ENCODE measurements at places on chromosomes 13 and 19.

DNA sequence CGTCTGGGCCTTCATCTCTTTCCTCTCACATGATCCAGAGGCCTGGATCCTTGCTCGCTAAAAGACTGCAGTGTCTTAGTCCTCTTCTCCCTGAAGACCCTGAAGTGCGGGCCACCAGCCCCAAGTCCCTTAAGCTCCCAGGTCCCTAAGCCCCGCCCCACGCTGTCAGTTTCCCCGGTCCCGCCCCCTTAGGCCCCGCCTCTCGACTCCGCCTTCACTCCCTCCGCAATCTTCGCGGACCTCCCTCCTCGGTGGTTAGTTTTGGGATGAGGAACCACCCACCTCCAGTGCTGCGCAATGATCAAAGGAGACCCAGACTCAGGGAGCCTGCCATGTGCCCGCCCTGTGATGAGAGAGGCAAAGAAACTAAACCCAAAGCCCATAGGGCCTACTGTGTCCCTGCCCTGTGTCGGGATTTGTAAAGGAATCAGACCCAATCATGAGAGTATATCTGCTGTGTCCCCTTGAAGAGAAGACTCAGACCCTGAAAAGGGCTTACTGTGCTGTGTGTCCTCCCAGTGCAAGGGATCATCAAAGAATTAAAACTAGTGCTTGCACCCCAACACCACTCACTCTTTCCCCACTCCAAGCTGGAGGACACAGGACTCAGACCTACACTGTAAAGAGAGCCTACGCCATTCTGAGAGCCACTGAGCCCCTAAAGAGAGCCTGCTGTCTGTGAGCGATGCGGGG is 3.0 kb upstream of the COX6B1 start:
- DNase-seq: peak; percentile 89

DNA sequence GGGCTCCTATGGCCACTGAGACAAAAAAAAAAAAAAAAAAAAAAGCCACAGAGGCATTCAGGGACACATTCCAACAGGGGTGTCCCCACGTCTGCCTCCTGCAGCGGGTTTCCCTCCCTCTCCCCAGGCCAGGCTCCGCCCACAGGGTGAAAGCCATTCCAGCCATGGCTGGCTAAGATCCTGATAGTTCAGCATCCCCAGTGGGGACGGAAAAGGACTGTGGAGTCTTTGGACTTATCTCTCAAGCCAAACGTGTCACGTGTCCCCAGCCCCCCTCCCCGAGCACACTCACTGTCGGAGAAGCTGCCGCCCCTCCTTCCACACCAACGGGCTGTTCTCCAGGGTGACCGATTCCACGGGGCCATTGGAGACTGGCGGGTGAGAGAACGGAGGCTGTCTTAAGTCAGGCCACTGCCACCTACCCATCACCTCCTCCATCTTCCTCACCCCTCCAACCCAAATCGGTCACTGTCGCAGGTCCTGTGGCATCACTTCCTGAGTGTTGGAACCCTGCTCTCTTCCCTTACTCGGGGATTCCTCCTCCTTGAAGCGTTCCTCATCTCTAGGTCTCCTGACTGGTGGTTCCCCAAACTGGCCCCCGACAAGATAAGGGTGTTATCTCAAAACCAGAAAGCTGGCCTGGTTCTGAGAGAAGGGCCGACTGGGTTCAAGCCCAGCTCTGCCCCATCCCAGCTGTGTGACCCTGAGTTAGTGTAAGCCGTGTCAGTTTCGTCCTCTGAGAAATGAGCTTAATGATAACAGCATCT is 9.1 kb upstream of the FKRP start:
- DNase-seq: no peak

- no peak for DNase-seq
These were observed 54.7 kb upstream of the HTR2A start for GRCh38 chr13:46951516-46951915.

GRCh38 chr19:43774103-43774939 is 6.5 kb downstream of the KCNN4 start:
- DNase-seq: peak; percentile 92

DNA sequence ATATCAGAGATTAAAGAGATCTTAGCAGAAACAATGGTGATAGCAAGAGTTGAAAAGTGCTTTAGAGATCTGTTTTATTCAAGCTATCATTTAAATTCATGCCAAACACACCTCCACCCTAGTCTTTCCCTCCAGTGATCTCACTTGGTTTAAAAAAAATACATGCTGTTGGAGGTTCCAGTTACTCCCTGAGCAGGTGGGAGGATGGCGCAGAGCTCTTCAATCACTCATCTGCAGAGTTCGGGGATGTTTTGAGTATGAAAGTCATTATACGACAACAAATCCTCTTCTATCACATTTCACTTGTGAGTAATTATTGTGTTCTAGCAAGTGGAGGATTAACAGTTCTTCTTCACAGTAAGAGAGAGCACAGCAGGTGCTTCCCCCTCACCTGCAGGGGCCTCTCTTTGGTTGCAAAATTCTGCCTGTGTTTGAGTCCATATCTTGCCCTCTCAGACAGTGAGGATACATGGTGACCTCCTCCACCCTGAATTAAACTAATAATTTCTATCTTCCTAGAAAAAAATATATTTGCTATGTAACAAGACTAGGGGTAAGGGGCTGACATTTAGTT is 376.7 kb downstream of the LIG4 start:
- DNase-seq: no peak

DNA sequence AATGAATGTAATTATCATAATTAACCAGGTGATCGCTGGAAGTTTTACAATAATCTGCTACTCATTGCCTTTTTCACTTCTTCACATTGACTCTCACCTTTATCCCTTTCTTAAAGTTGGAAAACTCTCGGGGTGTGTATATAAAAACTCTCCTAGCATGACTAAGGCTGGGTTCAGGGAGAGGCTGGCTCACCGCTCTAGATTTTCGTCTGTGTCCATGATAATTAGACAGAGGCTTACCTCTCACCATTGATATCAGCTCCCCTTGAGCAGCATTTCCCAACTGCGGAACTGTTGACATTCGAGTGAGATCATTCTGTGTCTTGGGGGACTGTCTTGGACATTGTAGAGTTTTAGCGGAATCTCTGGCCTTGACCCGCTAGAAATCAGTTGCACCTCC is 39.4 kb downstream of the NFIX start:
- DNase-seq: no peak

- no peak for DNase-seq
These were observed 30.4 kb downstream of the ELAVL1 start for GRCh38 chr19:7975037-7975436.

DNA sequence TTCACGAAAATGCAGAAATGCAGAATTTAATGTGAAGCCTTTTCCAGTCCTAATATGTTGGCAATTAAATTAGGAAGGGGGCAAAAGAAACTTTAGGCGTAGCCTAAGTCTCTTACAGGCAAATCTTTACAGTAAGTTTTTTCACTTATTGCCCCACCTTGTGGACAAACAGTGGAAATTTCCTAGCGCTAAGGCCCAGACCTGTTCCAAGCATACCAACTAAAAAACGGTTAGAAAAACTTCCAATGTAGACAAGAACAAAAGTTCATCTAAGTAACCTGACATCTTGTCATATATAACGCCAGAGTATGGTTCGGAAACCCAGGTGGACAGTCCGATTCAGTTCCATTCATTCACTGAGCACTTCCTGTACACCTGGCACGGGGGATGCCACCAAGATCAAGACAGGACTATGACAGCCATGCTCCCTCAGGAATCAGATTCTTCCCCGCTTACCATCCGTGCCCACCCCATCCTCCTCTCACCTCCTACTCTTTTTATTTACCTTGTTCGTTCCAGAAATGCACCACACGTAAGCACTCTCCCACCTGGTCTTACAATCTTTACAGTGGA is 4.9 kb downstream of the ZAR1L start:
- no peak for DNase-seq

DNA sequence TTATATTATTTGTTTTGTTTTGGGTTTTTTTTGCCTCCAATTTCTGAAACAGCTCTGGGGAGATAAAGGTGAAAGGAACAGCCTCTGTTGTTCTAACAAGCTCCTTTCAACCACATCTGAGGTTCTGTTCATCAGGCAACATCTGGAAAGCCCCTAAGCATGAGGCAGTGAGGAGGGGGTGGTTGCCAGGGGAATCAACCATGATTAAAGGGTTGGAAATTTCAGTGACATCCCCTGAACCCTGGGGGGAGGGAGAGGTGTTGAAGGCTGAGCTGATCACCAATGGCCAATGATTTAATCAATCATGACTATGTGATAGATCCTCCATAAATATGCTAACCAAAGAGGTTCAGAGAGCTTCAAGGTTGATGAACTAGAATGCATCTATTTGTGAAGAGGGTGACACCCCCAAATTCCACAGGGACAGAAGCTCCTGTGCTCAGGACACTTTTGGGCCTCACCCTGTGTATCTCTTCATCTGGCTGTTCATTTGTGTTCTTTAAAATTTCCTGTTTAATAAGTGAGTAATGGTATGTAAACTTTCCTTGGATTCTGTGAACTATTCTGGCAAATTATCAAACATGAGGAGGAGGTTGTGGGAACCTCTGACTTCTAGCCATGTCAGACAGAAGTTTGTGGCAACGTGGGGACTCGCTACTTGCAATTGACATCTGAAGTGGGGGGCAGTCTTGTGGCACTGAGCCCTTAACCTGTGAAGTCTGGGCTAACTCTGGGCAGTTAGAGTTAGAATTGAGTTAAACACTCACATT is 221.3 kb downstream of the NHLRC3 start:
- no peak for DNase-seq

DNA sequence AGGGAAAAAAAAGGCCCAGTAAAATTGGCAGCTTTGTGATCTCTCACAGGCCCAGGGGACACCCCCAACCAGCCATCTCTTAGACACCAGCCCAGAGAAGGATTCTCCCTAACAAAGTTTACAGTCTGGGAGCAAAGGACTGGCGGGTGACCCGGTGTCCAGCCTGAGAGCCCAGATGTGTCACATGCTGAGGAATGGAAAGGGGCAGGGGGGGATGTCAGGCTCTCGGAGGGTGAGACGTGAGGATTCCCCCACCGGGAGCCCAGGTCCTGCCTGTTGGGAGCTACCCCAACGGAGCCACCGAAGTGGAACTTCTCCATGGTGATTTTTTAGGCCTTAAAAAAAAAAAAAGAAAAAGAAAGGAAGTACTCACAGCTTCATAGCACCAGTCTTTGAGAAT is 4.8 kb upstream of the CTXN1 start:
- DNase-seq: no peak

- no peak for DNase-seq
These were observed 20.4 kb upstream of the GNA15 start for GRCh38 chr19:3115411-3115810.

GRCh38 chr13:44786756-44787155 is 202.5 kb downstream of the NUFIP1 start:
- no peak for DNase-seq
